ENCODE measurements at places on chromosomes 7 and 10. TPM values are rescaled to one million over a fixed set of nuclear protein-coding genes. Genes with fewer than 3 reads are reported as not detected.

GRCh38 chr7:17706734-17707133 lies 233.6 kb downstream of the SNX13 start:
- DNase-seq: peak; percentile 38

Gene HOXA11
- 8.5 TPM for total RNA-seq

DNA sequence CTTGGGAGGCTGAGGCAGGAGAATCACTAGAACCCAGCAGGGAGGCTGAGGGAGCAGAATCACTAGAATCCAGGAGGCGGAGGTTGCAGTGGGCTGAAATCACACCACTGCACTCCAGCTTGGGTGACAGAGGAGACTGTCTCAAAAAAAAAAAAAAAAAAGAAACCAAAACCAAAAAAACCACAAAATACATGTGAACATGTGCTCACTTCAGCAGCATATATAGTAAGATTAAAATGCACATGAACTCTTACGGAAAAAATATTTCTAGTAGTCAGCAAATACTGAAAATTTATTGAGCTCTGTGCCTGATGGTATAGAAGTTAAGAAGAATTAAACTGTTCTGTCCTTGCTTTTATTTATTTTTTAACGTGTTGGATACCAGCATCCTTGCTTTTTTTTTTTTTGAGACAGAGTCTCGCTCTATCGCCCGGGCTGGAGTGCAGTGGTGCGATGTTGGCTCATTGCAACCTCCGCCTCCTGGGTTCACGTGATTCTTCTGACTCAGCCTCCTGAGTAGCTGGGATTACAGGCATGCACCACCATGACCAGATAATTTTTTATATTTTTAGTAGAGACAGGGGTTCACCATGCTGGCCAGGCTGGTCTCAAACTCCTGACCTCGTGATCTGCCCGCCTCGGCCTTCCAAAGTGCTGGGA lies 9.6 kb upstream of the ZNF487 start:
- DNase-seq: no peak

GRCh38 chr10:126598009-126598408 lies 72.5 kb downstream of the C10orf90 start:
- peak; percentile 10 for DNase-seq

- no peak for DNase-seq
Observed at GRCh38 chr7:129886167-129886817, 66.5 kb downstream of the UBE2H start.

Gene OPALIN
- total RNA-seq: not detected

DNA sequence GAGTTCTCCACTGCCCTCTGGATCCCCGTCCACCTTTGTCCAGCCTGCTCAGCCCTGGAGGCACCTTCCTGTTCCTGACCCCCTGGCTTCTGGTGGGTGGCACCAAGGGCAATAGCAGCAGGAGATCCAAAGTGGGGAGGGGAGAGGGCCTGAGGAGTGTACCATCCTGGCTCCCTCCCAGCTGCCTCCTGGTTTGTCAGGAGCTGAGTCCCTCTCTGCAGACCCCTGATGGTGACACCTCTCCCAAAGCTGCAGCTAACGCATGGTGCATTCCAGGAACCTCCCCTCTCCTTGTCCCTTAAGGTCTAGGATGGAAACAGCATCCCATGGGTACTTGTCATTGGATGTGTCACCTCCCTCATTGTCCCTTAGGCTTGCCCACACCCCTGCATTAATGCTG lies 39.6 kb downstream of the VSTM4 start:
- no peak for DNase-seq

- no peak for DNase-seq
Observed at GRCh38 chr10:94104316-94105000, 110.7 kb downstream of the PLCE1 start.

GRCh38 chr7:23622506-23622925 lies 25.3 kb downstream of the CCDC126 start:
- no peak for DNase-seq

Gene ZNF655
- total RNA-seq: 79.7 TPM

Gene SOSTDC1
- total RNA-seq: 3.0 TPM

Gene PRR15
- 7.7 TPM for total RNA-seq

GRCh38 chr7:143299840-143300239 lies 11.7 kb downstream of the CASP2 start:
- DNase-seq: no peak

DNA sequence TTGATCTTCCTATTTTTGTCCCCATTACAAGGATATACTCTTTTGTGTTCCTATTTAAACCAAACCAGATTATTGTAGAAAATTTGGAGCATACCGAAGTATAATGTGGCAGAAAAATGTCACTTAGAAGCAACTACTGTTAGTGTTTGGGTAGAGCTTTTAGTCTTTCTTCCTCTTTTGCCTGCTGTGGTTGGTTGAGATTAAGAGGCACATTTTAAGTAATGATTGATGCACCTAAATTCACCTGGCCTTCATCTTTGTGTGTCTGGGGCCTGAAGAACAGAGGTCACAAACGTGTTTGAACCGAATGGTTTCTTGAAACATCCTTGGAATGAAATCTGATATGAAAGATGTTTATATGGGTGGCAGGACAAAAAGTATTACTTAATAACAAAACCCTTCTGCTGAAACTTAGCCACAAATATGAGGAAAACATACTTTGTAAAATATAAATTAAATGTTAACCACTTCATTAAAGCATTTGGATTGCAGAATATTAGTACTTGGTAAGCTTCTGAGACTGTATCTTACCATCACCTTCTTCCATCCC lies 2.6 kb downstream of the BPGM start:
- no peak for DNase-seq

- no peak for DNase-seq
Observed at GRCh38 chr10:70324339-70324861, 40.6 kb upstream of the NPFFR1 start.

GRCh38 chr7:131194070-131194865 lies 133.4 kb upstream of the MKLN1 start:
- no peak for DNase-seq

DNA sequence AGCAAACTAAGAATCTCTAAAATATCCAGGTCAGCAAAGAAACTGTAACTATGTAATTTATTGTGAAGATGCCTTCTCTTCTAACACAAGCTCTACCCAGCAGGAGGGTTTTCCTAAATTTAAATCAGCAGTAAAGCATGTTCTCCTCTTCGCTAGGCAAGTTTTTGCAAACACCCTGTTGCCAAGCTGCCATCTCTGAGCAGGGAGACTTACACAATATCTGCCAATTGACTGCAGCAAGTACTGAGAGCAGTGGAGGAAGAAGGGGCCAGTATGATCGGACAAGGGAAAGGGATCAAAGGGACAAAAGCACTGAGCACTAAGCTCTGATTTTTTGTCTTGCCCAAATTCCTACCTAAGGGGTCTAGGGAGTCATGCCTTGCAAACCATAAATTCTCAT lies 16.0 kb upstream of the LANCL2 start:
- DNase-seq: no peak

GRCh38 chr7:24284699-24285506 lies 913 bp downstream of the NPY start:
- DNase-seq: no peak

DNA sequence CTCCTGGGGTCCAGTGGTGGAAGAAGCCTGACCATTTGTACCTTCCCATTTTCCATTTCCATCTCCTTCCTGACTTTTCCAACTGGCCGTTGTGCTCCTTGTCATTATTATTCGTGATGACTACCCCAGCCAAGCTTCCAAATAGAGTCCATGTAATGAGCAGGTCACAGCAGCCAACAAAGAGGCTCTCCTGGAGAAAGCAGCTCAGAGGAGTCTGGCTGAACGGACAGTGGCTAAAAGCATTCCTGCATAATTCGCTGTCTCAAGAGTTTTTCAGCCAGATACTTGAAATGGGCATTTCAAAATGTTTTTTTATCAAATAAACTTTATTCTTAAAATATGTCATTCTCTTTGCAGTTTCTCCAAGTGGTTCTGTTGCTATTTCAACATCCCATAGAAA lies 458.6 kb downstream of the INHBA start:
- no peak for DNase-seq

- DNase-seq: no peak
Observed at GRCh38 chr10:94216201-94216600, 146.5 kb downstream of the NOC3L start.

Gene WDR37
- total RNA-seq: 22.8 TPM

DNA sequence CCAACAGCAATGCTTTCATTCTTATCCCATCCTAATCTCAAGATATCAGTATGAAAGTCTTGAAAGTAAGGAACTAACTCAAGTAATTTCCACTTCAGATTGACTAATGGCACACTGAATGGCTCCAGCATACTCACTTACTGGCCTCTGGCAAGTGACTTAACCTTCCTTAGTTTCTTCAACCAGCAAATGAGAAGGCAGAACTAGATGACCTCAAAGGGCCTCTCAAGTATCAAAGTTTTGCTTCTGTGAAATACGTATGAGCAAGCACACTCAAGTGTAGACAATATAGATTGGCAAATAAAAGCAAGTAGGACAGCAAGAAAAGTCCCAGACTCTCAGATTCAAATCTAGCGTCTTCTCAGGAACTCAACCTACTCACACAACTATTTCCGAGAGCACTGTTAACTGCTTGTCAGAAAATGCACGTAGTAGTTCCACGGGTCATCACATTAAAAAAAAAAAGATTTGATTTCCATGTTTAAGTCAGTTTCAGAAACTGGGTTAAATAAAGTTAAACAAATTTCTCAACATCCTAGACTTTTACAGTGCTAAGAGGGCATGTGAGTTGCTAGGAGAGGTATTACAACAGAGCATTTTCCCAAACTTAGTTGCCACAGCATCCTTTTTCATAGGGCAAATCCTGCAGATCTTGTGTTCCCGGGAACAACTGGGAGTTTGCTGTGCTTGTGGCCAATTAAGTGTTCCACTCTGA lies 276.9 kb upstream of the KLF14 start:
- DNase-seq: no peak

GRCh38 chr10:53699684-53700083 lies 927.1 kb upstream of the MBL2 start:
- no peak for DNase-seq

DNA sequence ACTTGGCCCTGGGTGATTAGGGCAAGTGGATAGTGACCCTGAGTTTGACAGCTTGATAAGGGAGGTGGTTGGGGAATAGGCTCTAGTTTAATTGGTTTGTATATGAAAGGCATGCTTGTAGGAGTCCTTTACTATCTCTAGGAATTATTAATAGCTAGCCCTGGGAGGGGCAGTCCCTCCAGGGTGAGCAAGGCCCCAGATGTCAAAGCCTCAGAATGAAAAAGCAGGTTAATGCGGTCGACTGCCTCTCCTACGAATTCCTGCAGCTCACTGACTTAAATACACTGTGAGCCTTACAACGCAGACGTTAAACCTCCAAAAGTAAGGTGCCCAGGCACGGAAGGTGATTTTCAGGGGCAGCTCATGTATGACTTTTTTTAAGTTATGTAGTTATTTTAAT lies 5.2 kb upstream of the BTBD16 start:
- DNase-seq: no peak

Gene MMRN2
- total RNA-seq: 24.6 TPM

Gene ZCCHC24
- total RNA-seq: 20.8 TPM

Gene NEURL1
- total RNA-seq: 0.96 TPM

DNA sequence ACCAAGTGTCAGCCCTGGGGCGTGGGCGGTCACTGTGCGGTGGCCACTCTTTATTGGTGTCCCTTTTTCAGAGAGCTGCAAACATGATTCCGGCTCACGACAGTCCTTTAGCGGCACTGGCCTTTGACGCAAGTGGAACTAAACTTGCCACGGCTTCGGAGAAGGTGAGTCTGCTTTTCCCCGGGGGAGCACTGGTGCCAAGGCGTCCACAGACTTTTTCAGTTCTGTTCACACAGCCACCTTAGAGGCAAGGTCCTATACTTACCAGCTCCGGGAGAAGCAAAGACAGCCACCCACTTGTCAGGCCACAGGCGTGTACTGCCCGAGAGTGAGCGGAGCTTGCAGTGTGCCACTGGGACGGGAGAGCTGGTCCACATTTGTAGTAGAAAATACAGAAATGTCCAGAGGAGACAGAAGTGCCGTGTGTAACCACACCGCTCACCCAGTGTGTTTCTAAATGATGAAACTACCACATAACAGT lies 27.9 kb downstream of the WIPI2 start:
- no peak for DNase-seq

DNA sequence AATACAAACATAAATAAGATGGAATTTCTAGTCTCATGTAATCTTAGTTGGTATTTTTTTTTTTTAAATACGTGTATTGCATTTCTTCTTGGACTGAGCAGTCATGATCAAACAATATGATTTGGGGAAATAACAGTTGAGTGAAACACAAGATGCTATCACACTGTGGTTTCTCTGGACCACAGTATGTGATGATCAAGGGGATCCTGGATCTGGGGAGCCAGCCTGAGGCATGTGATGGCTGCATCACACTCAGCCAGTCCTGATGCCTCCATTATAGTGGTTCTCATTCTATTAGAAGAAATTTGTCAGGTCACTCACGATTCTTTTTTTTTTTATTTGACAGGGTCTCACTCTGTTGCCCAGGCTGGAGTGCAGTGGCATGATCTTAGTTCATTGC lies 495.9 kb upstream of the POT1 start:
- no peak for DNase-seq

DNA sequence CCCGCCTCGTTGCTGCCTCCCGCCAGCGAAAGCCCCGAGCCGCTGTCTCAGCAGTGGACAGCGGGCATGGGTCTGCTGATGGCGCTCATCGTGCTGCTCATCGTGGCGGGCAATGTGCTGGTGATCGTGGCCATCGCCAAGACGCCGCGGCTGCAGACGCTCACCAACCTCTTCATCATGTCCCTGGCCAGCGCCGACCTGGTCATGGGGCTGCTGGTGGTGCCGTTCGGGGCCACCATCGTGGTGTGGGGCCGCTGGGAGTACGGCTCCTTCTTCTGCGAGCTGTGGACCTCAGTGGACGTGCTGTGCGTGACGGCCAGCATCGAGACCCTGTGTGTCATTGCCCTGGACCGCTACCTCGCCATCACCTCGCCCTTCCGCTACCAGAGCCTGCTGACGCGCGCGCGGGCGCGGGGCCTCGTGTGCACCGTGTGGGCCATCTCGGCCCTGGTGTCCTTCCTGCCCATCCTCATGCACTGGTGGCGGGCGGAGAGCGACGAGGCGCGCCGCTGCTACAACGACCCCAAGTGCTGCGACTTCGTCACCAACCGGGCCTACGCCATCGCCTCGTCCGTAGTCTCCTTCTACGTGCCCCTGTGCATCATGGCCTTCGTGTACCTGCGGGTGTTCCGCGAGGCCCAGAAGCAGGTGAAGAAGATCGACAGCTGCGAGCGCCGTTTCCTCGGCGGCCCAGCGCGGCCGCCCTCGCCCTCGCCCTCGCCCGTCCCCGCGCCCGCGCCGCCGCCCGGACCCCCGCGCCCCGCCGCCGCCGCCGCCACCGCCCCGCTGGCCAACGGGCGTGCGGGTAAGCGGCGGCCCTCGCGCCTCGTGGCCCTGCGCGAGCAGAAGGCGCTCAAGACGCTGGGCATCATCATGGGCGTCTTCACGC lies 825 bp downstream of the ADRB1 start:
- no peak for DNase-seq

Data from prostate gland (tissue), 2 donors.